ENCODE measurements at places on chromosomes 1 and 21.

GRCh38 chr1:31812158-31812829 lies 3.5 kb downstream of the SPOCD1 start:
- no peak for DNase-seq

GRCh38 chr1:155971910-155972809 lies 6.2 kb downstream of the ARHGEF2 start:
- DNase-seq: no peak

DNA sequence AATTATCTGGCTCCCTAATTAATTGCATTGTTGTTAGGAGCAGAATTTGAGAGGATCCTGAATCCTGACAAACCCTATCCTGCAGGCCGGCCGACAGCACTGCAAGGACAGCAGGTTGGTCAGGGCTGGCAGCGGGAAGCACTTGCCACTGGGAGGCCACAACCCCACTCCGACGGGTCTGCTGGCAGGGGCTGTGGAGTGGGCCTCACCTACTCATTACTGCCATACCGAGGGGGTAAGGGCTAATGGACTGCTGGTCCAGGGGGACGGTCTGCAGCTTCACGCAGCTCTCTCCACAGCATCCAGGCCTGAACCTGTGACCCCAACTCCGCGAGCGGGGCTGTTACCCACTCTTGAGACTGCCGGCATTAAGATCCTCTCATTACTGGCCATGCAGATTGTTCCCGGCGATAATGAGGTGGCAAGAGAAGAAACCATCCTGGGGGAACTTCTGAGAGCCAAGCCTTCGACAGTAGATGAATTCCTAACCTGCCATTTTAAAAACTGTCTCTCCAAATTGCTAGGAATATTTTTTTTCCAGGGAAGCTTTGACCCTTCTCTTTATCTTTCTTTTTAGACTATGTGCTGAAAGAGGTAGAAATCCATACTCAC lies 501.3 kb downstream of the OMA1 start:
- DNase-seq: no peak

GRCh38 chr1:220527908-220528678 lies at the start of gene MARK1:
Gene MARK1 (plus strand): TSS chr1:220528136. CDS start chr1:220528823, 687 bp downstream.
- peak; percentile 3 for DNase-seq

DNA sequence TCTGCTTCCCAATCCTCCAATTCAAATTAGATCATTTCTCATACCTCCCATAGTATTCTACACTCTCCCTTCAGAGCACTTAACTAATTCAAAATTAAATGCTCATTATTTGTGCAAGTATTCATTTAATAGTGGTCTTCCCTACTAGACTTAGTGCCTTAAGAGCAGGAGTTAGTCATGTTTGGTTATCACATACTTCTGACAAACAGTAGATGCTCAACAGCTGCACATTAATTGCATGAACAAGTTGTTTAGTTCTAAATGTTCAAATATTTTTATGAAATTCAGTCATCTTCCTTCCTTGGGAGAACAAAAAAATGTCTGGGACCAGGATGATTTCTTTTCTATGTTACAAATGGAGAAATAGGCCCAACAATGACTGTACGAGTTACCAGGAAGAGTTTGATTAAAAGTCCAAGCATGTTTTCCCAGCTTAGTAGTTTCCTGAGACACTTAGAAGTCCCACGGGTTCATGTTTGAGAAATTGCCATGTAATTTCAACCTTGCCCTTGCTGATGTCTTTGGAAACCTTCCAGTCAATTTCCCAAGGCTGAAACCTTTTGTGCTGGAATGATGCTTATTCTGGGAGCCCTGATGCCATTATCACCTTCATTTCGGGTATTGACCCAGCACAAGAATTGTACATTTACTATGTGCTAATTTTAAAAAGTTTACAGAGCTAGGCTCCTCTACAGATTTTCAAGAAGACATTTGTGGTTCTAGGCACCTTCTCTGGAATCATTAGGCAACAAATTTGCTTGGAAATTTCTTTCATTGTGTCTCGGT lies 437.9 kb upstream of the PLXNA2 start:
- DNase-seq: no peak

GRCh38 chr1:166603296-166603695 lies 236.0 kb upstream of the POGK start:
- DNase-seq: no peak

GRCh38 chr1:177273141-177273540 lies 102.4 kb downstream of the BRINP2 start:
- DNase-seq: no peak

- no peak for DNase-seq
Measured at GRCh38 chr1:156803086-156803851, 13.4 kb downstream of the SH2D2A start.

- DNase-seq: no peak
Measured at GRCh38 chr1:24691051-24691450, 47.9 kb downstream of the SRRM1 start.

- DNase-seq: no peak
Measured at GRCh38 chr1:156692925-156693847, 12.2 kb downstream of the CRABP2 start.

DNA sequence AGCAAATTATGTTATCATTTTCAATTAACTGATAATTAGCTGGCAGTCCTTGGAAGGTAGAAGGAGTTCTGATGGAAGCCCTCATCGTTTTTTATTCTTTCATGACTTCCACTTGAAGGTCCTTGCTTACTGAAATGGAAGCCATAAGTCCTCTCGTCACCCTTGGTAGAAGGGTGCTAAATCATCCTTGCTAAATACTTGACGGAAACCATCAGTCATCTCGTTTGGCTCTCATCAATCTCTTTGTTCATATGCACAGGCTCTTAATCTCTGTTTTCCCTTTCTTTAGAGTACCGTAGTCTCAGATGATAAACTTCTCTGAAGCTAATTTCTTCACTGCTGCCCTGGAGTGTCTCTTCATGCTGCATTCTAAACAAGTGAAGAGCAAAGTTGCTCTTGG lies 34.5 kb downstream of the UCK2 start:
- DNase-seq: no peak

DNA sequence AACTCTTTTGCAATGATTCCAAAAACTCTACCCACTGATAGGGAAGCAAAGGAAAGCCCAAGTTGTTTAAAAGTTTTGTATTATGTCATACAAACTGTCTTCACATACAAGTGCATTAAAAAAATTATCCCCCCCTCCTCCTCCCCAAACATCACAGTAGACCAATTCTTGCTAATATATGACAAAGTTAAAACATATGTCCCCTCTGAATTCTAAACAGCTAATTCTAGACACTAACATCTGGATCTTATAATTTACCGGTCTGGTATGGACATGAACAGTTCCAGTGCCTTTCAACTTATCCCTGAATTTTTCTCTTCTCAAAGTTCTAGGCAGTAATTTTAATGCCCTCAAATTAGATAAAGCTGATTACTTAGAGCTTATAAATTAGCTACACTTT lies 13.4 kb downstream of the RIT1 start:
- DNase-seq: peak; percentile 22

GRCh38 chr1:203663821-203664220 lies 37.2 kb downstream of the ATP2B4 start:
- DNase-seq: no peak

- peak; percentile 33 for DNase-seq
Measured at GRCh38 chr1:87869567-87869966, 540.9 kb downstream of the LMO4 start.

DNA sequence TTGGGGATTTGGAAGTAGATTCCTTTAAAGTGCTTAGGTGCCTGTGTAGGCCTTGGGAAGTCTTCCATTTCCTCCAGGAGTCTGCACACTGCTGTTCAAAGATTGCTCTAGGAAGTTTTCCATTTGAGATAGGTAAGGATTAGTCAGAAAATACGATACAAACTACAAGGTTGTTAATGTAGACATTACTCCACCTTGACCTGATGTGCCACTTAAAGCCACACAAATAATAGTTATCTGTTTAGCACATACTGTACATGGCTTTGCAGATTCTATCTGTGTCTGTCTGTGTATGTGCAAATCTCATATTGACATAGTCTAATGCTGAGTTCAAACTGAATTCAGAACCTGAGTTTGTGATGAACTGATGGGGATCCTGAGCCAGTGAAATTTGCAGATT lies 118.4 kb downstream of the RHOU start:
- no peak for DNase-seq

GRCh38 chr1:167654975-167655575 lies 25.0 kb downstream of the RCSD1 start:
- no peak for DNase-seq

GRCh38 chr1:76260279-76260678 lies 185.7 kb downstream of the ST6GALNAC3 start:
- DNase-seq: no peak

DNA sequence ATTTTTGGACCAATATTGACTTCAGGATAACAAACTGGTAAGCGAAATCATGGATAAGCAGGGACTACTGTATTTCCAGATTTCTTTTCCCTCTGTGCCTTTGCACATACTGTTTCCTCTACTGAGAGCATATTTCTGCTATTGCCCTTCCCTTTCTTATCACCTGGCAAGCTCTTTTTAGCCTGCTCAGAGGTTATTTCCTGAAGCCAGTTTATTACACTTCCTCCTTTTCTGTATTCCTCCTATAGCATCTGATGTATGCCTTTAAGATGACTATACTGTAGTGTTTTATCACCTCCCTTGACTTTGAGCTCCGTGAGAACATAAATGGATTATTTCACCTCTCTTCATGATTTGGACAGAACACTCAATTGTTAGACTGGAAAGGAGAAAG lies 49.0 kb downstream of the MAGI3 start:
- no peak for DNase-seq

- DNase-seq: peak; percentile 60
Measured at GRCh38 chr1:212281590-212281989, 3.6 kb upstream of the PPP2R5A start.

DNA sequence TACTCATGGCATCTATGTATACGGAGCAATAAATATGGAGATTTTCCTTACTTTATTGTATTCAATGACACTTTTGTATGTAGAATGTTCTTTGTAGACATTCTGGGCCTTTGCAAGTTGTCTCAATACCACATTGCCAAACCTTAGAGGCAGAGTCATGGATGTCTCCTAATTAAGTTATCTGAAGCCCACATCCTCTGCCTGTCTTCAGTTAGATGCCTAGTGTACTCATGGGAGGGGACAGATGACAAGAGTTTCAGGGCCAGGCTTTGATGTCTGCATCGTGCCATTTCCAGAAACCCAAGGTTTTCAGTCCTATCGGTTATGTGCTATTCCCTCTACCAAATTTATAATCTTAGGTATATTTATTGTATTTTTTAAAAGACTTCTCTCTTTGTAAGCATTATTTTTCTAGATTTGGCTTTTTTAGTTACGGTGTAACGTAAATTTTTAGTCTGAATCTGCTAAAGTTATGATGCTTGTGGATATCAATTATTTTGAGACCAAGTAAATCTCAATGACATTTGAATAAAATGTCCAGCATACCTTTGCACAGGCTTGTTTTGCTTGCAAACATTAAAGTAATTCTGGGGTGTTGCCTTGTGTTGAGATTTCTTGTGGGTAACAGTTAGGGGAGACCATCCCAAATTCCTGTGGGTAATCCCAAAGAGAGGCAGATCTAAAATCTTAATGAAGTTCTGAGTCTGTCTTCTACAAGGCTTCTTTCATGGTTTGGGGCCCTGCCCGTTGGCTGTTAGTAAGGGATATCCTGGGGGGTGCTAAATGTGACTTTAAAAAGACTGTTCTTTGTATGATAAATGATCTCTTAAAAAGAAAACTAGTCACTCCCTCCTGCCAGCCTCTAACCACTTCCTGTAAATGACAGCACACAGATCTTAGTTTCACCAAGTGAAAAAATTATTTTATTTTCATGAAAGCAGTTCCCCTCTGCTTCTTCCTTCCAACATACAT lies 8.0 kb upstream of the MACF1 start:
- no peak for DNase-seq

- no peak for DNase-seq
Measured at GRCh38 chr1:66505671-66506392, 28.1 kb upstream of the SGIP1 start.

DNA sequence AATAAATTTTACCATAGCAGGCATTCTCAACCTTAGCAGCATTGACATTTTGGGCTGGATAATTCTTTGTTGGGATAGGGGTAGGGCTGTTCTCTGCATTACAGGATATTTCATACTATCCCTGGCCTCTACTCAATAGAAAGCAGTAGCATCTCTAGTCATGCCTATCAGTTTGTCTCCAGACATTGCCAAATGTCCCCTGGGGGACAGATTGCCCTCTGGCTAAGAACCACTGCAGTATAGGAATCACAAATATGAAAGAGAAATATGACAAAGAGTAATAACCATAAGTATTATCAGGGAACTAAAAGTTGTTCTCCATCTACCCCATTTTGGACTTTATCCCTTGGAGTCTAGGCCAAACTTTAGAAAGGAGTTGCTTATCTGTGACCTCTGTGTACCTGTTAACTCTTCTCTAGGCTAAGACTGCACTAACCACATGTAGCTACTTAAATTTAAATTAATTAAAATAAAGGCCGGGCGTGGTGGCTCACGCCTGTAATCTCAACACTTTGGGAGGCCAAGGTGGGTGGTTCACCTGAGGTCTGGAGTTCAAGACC lies 76.1 kb downstream of the AGO3 start:
- no peak for DNase-seq
